ENCODE measurements at places on chromosomes 6 and 20.

DNA sequence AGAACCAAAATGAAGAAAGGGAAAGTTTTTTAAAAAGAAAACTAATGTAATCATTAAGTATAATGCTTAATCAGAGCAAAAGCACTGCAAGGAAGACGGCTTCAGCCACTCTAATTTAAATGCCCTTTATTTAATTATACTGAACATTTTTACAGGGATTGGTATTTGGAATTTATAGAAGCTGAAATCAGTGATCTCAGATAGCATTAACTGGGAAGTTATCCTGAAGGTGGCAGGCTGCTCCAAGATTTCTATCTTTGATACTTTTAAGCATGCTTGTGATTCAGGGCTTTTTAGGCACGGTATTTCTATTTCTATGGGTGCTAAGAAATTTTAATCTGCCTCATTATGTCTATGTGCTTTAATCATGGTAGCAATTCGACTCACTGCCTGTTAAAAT, 1.3 kb upstream of the NDUFAF4 start:
- peak; percentile 70 for DNase-seq

- DNase-seq: no peak
These were observed 44.8 kb downstream of the TOMM6 start for GRCh38 chr6:41832263-41832662.

DNA sequence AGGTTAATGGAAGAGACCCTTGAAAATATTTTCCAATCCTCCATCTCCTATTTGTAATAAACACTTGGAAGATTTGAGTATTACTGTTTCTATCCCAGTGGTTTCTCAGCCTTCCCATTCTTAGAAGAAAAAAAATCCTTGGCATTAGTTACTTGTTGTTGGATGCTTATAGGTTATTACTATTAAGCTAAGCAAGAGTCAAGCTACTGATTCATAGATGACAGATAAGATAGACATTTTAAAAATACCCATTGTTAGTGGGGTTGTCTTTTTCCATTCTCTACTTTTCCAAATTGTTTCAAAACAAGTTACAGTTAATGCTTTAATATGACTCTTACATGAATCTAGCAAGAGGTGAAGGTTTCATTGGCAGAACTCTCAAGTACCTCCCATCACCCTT, 158.5 kb downstream of the HIVEP2 start:
- DNase-seq: no peak

DNA sequence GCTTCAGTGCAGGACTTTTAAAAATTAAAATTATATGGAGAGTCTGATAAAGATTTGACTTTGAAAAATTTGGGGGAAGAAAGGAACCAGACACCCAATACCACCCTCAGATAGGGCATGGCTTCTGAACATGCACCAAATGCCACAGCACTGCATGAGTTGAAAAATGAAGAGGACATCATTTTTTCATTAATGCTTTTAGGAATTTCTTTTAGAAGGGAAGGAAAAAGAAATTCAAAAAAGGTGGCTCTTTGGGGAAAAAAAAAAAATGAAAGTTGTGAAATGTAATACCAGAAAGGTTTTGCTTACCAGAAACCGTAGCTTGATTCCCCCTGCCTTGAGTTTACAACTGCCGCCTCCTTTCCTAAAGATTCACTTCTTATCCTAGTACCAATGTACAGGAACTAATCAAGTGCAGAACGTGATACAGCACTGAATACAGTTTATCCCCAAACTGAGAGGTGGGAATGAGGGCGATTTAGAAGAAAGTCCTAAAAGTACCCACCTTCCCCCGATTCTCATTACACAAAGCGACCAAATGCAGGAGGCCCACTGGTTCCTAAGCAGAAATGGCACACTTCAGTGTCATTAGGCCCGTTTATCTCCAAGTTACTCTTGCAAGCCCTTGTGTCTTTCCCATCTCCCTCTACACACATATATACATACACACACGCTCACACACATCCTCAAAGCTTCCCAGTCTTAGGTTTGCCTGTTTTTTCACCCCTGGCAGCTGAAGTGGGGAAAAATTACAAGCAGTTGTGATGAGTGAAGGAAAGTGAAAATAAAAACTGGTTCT, 2.8 kb downstream of the PPP1R10 start:
- DNase-seq: no peak

GRCh38 chr6:16088409-16088808, 40.5 kb upstream of the MYLIP start:
- no peak for DNase-seq

GRCh38 chr6:106161311-106161874, 75.3 kb downstream of the PRDM1 start:
- no peak for DNase-seq

GRCh38 chr6:75481394-75481793, 12.2 kb downstream of the FILIP1 start:
- no peak for DNase-seq

DNA sequence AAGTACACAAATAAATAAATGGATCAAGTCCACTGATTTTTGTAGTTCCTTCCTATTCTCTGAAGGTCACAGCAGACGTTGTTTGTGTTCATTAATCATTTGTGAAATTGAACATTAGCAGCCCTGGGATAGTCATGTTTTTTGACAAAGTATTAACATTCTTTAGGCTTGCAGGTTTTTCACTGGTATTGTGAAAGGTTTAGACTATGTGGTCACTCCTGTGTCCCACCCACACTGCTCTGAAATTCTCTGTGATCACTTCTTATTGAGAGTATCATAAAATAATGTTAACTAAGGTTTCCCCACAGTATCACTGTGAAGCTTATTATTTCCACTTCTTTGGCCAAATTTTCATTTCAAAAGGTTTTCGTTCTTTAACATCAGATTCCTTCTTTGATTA, 3.5 kb downstream of the FAM83B start:
- no peak for DNase-seq

DNA sequence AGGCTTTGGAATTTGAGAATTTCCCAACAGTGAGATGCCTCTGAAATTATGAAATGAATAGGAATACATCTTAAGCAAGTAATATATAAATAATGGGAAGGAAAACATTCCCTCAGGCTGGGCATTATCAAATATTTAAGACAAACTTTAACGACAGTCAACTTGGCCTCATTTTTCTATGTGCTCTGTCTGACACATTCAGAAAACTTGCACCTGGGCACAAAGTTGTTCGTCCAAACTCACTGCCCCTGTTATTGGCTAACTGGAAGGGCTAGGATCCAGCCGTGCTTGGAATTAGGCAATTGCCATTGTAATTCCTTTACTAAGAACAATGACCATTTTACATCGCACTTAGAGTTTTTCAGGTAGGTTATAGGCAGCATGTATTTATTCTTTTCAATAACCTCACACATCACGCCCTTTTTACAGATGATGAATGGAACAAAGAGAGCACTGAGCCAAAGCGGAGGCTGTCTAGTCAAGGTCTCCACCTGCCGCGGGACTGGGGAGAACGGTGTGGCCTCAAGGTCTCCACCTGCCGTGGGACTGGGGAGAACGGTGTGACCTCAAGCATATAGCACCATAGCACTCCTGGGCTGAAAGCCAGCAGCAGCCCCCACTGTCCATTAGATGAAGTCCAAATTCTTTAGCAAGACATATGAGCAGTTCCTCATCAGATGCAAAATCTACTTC, 40.7 kb upstream of the FOXQ1 start:
- DNase-seq: no peak

DNA sequence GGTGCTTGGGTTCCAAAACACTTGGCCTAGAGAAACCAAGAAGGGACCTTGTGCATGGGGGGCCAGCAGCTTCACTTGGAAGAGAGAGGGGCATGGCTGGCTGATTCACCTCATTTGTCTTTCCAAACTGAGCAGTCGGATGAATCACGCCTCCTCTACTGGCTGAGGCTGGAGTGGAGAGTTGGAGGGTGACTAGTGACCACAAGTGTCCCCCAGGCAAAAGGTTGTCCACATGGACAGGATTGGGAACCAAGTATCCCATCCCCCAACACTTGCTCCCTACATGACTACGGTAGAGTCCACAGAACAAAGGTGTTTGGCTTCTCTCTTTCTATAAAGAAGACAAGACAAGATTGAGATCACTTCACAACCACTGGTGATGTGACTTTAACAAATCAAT, 875.6 kb downstream of the QKI start:
- DNase-seq: no peak

GRCh38 chr6:89392823-89393222, 19.2 kb downstream of the RRAGD start:
- DNase-seq: no peak

DNA sequence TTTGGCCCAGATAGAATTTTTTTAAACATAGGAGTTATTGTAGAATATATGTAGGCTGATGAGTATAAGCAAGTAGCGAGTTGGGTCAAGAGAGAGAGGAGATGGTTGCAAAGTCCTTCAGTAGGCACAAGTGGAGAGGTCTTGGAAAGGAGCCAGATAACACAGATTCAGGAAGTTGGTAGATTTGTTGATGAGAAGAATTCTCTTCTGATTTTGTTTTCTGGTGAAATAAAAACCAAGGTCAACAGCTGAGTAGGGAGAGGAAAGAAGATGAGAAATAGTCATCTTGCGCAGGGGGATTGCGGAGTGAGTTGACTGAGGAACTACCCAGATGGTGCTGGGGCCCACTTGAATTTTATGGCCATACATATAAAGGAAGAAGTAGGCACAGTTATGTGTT, 17.4 kb upstream of the CD83 start:
- no peak for DNase-seq

DNA sequence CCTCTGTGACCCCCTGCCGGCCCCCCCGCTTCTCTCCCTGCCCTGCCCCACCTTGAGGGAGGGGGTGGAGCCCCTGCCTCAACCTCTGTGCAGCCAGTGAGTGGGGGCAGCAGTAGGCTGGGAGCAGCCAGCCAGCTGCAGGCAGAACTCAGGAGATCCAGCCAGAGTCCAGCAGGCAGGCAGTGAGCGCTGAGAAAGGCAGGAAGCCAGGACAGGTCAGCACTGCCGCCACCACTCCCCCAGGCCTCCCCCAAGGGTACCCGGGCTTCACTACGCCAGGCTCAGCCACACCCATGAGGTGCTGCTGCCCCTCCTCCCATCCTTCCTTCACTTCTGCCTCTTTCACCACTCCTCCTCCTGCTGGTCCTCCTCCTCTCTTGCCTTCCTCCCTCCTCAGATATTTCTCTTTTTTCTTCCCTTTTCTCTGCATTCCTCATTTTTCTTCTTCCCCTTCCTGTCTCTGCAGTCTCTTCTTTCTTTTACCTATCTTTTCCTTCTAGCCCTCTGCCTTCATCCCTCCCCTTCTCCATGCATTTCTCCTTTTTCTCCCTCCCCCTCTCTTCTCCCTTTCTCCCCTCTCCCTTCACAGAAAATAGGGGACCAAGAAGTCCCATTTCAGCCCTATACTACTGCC, 11.5 kb downstream of the TMEM63B start:
- DNase-seq: no peak

GRCh38 chr6:131013495-131013894, 49.5 kb downstream of the EPB41L2 start:
- DNase-seq: peak; percentile 54

- DNase-seq: no peak
These were observed 207.3 kb downstream of the GMDS start for GRCh38 chr6:2038092-2038491.

GRCh38 chr6:169069356-169069755, 184.3 kb downstream of the THBS2 start:
- DNase-seq: no peak

- no peak for DNase-seq
These were observed 395.2 kb upstream of the MAP3K7 start for GRCh38 chr6:90982051-90982450.

GRCh38 chr6:80403365-80403764, 296.9 kb downstream of the BCKDHB start:
- DNase-seq: no peak

- DNase-seq: peak; percentile 38
These were observed 50.3 kb upstream of the PREP start for GRCh38 chr6:105452924-105453756.

DNA sequence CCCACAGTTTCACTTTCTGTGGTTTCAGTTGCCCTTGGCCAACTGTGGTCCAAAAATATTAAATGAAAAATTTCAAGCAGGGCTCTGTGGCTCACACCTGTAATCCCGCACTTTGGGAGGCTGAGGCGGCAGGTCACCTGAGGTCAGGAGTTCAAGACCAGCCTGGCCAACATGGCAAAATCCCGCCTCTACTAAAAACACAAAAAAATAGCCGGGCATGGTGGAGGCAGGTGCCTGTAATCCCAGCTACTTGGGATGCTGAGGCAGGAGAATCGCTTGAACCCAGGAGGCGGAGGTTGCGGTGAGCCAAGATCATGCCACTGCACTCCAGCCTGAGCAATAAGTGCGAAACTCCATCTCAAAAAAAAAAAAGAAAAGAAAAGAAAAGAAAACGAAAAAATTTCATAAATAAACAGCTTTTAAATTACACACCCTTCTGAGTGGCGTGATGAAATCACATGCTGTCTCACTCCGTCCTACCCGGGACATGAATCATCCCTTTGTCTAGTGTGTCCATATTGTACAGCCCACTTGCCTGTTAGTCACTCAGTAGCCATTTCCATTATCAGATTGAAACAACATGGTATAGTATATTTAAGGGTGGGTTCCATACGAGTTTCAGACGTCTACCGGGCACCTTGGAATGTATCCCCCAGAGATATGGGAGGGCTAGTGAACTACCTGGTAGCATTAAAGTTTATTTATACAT, 11.7 kb downstream of the PTPRK start:
- peak; percentile 62 for DNase-seq

- no peak for DNase-seq
These were observed 105.0 kb downstream of the MRPL14 start for GRCh38 chr6:44022296-44022661.

GRCh38 chr6:1226277-1227099, 85.4 kb upstream of the FOXQ1 start:
- no peak for DNase-seq

DNA sequence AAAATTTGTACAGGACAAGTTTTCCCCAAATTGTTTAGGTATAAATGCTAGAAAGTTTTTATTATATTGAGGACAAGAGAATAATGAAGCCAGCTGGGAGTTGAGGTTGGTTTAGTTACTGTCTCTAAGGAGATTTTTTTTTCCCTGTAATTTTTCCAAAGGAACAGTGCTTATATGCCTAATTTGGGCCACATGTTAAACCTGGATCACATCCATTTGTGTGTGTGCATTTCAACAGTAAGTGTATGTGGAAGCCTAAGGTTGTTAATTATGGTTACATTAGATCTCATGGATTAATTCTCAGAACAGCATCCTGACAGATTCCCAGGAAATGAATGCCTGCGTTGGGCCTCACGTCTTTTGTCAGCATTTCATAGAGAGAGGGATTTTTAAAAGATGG, 4.5 kb downstream of the IGF2R start:
- DNase-seq: no peak

DNA sequence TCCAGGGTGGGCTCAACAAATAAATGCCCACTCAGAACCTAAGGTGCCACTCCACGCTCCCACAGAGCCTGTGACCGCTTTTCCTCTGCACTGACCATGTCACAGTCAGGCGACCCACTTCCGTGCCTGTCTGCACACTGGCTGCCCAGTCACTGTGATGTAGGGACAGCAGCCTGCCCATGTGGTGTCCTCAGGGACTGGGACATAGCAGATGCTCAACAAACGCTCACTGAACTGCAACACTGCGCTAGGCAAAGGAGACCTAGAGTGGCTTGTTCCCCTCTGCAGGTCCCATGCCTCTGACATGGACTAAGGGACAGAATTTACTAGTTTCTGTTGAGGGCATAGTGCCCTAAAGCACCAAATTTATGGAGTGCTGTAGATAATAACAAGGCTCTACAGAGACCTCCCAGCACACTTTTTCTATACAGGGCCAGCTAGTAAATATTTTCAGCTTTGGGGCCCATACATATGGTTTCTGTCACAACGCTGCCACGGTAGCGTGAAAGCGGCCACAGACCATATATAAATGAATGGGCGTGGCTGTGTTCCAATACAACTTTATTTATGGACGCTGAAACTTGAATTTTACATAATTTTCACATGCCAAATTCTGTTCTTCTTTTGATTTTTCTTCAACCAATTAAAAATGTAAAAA, 57.8 kb upstream of the MRPS10 start:
- no peak for DNase-seq

GRCh38 chr20:33169176-33169794, 1.3 kb downstream of the BPIFA2 start:
- DNase-seq: no peak

Measured in A673 (cell line).